Activated CD8-positive, alpha-beta memory T cell treated with anti-CD3 and anti-CD28 coated beads, Interleukin-2, amount 50 U/mL, for 48 hours (primary cell): ENCODE measurements at places on chromosomes 3 and 15.

- DNase-seq, result no peak
Measured at GRCh38 chr15:76359152-76359551, 22.6 kb downstream of the ISL2 start.

DNA sequence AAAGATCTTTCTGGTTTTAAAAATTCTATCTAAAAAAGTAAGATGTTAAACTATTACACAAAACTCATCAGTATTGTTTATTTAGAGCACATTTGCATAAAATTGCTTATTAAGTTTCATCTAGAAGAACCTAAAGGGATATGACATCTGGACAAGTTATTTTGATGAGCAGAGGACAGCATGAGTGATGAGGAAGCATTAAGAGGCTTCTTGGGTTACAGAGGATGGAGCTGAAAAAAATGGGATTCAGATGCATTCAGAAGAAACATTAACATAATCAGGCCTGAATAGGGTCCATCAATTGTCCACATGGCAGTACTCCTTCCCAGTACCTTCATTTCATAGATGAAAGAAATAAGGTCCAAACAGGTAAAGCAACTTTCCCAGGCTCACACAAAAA is 41.6 kb downstream of the IMPG2 start:
- DNase-seq, result no peak

- DNase-seq, result peak; percentile 68
Measured at GRCh38 chr3:50211930-50212329, 6.9 kb downstream of the SLC38A3 start.

- no peak for DNase-seq
Measured at GRCh38 chr3:173690542-173691180, 293.1 kb downstream of the NLGN1 start.

DNA sequence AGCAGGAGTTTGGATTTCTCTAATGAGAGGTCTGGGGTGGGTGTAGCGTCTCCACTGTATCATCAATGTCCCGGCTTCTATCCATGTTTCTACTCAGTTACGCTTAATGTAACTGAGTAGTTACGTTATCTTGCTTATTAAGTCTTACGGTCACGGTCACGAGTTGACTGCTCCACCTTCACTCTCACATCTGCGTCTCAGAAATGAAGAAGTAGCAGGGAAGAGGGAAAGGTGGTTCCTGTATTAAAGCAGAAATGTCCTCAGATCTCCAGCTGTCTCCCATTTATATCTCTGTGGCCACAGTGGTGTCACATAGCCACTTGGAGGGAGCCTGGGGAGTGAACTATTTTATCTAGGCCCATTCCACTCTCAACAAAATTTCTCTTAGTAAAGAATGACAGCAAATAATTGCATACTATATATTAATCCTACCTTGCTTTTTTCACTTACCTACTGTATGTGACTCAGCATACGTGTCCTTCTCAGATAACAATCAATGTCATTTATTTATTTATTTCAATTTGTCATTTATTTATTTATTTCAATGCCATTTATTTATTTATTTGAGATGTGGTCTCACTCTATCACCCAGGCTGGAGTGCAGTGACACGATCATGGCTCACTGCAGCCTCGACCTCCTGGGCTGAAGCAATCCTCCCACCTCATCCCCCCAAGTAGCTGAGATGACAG is 39.7 kb upstream of the RNU6-1 start:
- no peak for DNase-seq

DNA sequence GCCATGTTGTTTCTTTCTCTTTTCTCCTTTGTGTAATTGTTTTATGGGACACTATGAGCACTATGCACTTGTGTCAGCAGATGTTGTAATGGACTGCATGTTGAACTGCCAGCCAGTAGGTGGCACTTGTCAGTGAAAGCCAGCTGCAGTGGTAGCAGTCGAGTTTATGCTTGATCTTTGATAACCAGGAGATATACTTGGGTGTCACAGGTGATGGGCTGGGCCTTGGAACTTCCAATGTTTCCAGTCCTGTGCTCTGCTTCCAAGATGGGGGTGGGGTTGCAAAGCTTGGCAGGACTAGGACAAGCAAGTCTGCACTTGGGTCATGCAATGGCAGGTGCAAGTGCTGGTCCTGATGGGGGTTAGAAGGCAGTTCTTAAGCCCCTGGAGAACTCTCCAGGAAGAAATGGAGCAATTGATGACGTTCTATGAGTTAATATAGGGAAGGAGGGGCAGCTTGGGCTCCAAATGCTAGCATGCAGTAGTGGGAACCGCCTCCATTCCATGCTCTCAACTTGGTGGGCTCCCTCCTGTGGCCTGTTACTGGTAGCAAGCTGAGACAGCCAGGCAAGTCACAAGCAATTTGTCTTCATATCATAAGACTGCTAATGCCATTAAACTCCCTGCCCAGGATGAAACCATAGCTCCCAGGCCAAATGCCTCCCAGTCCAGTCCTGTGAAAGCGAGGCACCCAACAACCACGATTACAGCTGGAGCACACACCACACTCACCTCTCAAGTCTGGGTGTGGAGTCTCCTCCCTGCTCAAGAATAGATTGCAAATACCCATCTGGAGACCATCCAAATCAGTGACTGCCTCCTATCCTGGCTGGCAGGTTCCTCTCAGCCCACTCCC is 287.2 kb downstream of the CGGBP1 start:
- peak; percentile 51 for DNase-seq

DNA sequence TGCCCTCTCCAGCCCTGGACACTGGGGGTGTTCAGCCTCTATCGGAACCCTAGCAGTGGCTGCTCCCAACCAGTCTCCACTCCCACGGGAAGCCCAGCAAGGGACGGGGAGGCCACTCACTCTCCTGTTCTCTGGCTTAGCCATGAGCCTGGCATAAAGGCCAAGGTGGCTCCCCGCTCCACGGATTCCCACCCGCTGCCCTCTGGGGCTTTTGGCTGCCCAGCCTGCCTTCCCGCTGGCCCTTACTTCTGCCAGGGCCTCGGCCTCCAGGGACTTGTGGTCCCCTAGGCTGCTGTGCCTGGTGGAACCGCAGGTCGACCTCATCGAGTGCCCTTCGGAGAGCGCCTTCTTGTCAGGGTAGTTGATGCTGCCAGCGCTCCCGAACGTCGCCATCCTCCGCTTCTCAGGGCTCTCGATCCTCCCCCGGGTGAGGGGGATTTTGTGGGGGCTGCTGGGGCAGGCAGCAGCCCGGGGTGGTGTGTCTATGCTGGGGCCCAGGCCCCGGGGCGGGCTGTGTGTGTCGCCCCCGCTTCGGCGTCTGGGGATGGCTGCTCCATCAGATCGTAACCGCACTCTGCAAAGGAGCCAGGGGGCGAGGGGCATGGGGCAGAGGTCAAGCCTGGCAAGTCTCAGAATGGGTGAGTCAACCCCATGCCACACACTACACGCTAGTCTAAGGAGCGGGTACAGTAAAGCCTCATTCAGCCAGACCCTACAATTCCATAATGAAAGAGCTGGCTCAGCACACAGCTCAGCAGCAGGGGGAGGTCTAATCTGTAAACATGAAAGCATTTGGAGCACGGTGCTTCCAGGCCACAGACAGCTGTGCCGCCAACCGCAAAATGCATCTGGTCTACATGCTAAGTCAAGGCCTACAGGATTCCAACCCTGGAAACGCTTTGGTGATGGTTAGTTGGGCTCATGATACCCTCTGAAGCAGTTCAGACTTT is 27.3 kb upstream of the RAD18 start:
- DNase-seq, result no peak

DNA sequence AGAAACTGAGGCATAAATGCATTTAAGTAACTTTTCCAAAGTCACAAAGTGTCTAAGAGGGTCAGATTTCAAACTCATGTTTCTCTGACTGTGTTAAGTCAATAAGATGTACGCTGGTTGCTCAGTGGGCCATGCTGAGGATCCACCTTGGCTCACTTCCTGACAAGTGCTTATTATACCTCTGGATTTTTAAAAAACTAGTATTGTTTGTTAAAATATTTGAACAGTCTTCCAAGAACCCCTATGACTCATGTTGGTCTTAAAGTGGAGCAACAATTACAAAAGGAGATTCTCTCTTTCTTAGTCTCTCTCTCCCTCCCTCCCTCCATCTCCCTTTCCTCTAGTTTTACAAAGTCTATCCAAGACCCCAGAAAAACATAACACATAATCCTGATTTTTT is 1050.2 kb downstream of the AGBL1 start:
- no peak for DNase-seq

GRCh38 chr3:149330609-149331331 is 2.7 kb downstream of the TM4SF18 start:
- no peak for DNase-seq

DNA sequence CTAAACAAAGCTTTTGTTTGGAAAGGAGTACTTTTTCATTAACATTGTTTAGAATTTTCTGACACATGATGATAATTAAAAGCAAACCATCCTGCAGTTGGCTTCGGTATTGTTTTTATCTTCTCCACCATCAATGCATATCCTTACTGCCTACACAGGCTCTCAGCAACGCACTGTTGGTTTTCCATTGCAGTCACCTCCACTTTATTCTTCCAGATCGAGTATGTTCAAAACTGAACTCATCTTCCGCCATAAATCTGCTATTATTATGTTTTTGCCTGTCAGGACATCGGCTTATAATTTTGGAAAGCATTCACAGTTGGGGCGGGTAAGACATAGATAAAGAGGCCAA is 589 bp upstream of the SENP5 start:
- no peak for DNase-seq

DNA sequence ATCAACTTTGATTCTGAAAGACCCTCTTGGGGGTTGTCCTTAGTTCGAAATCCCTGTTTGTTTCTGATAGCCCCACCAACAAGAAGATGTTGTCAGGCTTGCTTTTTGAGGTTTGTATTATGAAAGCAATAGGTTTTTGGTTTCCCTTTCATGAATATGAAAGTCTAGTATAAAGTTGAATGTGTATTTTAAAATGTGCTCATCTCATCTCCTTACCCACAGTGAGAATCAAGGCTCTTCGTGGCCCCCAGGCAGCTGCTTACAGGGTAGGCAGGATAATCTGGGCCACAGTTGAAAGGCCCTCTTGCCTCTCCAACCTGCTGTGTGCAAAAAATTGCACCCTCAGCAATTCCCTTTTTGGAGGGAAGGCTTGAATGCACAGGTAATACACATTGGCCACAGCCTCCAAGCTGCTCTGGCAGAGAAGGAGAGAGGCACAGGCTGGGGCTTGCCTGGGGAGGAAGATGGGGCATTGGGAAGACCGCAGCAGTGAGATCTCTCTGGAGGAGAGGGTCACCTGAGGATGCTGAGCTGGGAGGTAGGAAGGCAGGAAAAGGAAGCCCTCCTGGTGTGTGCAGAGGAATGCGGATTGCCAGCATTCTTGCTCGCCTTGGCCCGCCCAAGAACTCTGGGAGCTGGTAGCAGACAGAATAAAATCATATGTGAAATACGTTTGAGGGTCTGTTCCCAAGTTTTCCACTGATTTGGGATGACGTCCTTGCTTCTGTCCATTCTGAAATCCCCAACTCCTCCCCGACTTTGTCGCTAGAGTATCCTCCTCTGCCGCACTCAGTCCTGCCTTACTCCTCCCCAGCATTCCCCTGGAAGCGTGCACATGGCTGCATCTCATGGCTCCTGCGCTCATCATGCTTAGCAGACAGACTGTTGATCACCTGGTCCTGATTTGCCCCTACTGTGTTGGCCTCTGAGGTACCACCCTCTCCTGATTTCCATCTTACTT is 196.4 kb downstream of the RPLP1 start:
- no peak for DNase-seq

DNA sequence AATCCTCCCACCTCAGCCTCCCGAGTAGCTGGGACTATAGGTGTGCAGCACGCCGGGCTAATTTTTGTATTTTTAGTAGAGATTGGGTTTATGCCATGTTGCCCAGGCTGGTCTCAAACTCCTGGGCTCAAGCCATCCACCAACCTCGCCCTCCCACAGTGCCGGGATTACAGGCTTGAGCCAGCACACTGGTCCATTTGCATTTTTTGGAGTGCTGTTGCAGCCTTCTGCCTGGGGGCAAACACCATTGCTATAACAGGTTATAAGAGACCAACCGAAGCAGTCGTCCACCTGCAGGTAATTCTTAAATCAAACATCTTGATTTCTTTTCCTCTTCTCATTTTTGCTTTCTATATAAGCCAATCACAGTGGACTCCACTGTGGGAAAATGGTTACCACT is 27.7 kb downstream of the ACKR4 start:
- no peak for DNase-seq

- DNase-seq, result no peak
Measured at GRCh38 chr3:13835246-13835645, 44.6 kb downstream of the WNT7A start.

GRCh38 chr3:64238971-64239667 is 13.9 kb upstream of the PRICKLE2 start:
- DNase-seq, result no peak

DNA sequence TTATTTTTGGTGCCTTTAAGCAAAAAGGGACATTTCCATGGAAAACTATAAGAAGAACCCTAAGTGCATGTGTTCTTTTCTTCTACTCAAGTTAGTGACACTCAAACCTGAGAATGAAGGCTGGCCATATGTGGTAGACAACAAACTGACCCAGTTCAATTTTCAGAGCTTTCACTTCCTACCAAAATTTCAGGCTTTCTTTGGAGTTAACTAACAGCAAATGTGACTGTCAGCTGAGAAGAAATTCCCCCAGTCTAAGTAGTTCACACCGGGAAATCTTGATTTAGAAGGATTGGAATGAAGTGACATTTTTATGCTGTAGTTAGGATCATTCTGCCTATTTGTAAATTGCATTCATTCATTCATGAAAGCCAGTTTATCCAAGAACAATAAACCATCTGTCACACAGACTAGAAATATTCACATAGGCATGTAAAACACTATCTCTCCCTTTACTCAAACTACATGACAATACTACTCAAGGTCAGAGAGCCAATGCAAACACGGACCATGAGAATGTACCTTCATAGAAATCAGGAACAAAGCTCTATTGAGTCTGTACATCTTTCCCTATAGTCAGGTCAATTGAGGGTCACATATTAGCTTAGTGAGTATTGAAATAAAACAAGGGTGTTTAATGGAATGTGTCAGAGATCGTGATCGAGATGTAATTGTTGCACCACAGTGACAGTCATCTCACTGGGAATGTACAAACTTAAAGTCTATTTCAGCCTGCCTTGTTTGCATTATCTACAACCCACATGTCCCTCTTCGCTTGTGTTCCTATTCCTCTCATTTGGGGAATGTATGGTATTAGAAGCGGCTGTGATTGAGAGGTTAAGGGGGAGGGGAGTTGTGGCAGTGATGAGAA is 113.8 kb upstream of the TGFBR2 start:
- DNase-seq, result no peak

DNA sequence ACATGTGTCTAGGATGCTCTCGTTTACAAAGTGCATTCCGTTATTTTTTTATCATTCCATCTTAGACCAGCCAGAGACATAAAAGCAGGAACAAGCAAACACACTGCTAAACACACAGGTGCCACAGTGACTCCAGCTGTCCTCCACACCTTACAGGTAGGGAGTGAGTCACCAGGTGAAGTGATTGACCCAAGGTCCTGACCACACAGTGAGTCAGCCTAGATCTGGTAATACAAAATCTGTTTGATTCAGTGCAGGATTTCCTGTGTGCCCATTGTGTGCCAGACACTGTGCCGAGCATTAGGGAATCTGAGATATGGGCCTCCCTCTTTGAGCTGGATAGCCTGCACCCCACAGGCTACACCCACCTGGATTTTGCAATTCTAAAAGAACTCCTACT is 16.7 kb upstream of the BFSP2 start:
- no peak for DNase-seq
